Posterior vena cava (tissue), 2 donors: ENCODE measurements at places on chromosomes 4 and X.

DNA sequence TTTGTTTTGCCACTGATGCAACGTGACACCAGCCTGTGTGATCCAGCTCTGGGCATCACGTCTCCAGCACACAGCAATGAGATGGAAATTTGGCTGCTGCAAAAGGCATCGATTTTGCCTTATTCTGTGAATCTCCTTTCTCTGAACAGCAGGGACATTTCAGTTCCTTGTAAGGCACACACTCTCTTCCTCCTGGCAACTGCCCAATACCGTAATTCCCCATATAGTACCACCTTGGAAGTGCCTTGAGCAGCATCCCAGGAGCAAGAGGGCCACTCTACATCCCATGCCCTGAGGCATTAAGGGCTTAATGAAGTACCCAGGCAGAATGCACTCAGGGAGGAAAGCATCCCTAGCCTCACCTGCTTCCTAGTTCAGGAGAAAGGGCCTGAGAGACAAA, 10.5 kb upstream of the MAMLD1 start:
- DNase-seq = peak; percentile 1

GRCh38 chr4:143099693-143100092, 85.0 kb upstream of the USP38 start:
- no peak for DNase-seq

DNA sequence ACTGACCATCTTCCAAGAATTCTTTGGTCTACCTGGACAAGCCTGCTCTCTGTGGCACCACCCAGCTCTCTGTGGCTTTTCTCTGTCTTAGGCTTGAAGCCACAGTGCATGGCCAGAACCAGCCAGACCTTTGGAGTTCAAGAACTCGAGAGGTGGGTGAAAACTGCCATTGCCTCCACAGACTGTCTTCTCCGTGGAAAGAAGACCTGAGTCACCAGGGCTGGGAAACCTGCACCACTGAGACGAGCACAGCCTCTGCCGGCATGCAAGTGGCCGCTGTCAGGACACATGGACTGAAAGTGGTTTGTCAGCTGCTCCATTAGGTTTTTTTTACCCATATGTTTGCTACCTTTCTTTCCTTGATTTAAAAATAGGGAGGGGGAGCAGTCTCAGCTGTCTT, 74.5 kb downstream of the MGST2 start:
- no peak for DNase-seq

GRCh38 chrX:40434443-40434842, 146.3 kb upstream of the ATP6AP2 start:
- no peak for DNase-seq

DNA sequence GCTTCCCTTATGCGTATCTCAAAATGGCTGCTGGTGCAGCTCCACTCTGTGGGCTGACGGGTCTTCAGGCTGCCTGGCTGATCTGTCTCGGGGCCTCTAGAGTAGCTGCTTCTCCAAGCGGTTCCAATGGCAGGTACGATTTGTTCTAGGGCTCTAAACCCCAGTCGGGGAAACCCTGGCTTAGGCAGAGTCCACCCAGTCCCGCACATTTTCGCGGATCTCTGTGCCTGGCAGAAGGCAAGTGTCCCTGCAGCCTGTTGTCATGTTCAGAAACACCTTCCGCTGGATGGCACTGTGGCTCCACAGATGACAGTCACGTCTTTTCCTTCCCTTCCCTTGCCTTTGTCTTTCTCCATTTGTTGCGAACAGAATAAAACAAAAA, 54.4 kb downstream of the NBDY start:
- DNase-seq = peak; percentile 96

DNA sequence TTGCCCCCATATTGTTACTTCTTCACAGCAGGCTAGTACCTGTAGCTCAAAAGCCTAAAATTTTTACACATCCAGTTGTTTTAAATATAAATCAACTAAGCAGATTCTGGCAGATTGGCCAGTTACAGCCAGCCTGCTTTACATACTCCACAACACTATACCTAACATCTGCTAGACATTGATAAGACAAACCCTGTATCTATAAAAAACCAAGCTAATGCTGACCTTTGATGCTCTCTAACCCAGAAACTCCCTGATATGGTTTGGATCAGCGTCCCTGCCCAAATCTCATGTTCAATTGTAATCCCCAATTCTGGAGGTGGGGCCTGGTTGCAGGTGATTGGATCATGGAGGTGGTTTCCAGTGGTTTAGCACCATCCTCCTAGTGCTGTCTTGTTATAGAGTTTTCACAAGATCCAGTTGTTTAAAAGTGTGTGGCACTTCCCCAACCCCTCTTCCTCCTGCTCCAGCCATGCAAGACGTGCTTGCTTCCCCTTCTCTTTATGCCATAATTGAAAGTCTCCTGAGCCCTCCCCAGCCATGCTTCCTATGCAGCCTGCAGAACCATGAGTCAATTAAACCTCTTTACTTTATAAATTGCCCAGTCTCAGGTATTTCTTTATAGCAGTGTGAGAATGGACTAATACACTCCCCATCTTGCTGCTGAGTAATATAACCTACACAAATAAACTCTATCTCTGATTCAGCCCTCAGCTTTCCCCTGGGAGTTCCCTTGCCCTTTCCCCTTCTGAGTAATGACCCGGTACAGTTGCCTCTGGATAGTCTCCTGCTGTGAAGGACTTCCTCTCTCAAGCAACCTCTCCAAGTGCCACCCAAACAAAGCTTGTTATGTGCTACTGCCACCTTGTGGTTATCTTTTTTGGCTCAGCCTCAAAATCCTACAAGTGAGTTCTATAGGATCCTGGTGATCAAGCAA, 39.6 kb downstream of the ZCCHC13 start:
- no peak for DNase-seq

DNA sequence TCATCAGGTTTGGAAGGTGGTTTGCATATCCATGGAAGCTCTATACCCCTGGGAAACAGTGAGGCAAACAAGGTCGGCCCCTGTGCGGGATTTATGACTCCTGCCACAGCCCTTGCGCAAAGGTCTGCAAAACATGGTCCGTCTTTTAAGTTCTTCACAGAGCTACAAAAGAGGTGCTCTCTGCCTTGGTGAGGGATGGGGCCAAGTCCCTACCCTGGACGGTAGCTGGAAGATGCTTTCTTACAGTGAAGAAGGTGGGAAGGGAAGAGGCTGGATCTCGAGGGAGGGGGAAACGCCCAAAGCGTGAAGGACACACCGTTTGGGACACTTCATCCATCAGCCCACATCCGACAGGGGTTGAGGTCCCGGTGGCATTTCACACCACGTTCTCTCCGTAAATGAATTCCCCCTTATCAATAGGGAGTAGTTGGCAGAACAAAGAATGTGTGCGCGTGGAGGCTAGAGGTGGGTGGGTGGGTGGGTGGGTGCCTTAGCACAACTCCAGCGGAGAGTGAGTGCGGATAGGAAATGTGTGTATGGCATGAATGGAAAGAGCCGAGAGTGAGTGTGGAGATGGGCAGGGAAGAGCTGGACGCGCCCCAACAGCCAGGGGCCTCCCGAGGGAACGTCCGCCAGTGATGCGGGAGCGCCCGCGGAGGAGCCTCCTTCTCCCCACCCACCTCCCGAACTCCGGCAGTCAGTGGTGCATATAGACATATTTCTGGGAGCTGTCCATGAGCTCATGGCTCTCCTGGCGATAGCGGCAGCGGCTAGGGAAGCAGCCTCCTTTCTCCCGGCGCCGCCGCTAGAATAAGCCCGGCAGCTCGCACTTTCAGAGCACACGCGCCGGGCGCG, 68.3 kb downstream of the LARP7 start:
- no peak for DNase-seq

- DNase-seq = no peak
Observed at GRCh38 chr4:96986816-96987215, 1146.9 kb downstream of the PDHA2 start.

DNA sequence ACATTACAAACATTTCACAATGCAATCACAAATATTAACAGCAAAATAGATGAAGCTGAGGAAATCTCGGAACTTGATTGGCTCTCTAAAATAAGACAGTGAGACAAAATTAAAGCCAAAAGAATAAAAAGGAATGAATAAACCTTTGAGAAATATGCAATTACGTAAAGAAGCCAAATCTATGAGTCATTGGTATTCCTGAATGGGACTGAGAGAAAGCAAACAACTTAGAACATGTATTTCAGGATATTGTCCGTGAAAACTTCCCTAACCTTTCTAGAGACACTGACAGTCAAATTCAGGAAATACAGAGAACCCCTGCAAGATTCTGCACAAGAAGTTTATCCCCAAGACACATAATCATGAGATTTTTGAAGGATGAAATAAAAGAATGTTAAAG, 48.4 kb upstream of the SPANXN2 start:
- DNase-seq = no peak

- DNase-seq = no peak
Observed at GRCh38 chr4:147899512-147899911, 167.6 kb downstream of the ARHGAP10 start.

- DNase-seq = no peak
Observed at GRCh38 chr4:46975812-46976553, 17.4 kb downstream of the GABRA4 start.

DNA sequence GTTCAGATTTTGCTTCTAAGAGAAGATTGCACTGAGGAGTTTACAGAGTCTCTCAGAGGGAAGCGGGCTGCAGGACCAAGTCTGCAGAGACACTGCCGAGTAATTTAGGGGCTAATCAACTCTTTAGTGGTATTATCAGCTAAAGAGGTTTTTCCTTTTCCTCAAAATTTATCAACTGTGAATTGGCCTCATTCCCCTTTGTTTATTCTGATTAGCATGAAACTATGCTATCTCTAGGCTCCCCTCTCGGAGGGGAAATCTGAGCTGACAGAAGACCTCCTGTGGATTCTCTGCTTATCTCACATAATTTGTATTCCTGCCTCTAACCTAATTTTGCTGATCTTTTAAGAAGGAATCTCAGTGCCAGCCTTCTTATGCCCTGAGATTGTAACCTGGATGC, 201.0 kb downstream of the DCTD start:
- DNase-seq = no peak

DNA sequence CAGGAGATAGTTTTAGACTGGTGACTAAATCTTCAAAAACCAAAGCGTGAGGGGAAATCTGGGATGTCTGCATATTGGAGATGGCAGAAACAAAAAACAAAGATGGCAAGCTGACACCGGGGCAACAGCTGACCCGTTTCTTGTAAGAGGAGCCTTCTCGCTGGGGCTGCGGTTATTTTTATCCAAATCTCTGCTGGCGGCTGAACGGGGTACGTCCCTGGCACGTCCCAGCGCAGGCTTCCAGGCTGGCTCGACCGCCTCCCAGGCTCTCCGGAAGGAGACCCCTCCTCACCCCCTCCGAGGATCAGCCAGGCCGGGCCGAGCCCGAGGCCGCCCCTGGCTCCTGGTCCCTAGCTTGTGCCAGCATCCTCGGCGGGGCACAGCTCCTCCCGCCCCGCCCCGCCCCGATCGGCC, 403 bp downstream of the SGCB start:
- peak; percentile 80 for DNase-seq

DNA sequence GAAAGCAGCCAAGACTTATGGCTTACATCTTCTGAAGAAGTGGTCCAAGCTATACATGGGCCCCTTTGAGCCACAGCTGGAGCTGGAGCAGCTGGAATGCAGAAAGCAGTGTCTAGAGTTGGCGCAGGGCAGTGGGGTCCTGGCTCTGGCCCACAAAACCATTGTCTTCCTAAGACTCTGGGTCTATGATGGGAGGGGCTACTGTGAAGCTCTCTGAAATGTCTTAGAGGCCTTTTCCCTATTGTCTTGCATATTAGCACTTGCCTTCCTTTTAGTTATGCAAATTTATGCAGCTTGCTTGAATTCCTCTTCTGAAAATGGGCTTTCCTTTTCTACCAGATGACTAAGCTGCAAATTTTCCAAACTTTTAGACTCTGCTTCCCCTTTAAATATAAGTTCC, 15.3 kb downstream of the NPY1R start:
- DNase-seq = no peak

GRCh38 chr4:176800891-176801534, 8.3 kb upstream of the VEGFC start:
- no peak for DNase-seq

DNA sequence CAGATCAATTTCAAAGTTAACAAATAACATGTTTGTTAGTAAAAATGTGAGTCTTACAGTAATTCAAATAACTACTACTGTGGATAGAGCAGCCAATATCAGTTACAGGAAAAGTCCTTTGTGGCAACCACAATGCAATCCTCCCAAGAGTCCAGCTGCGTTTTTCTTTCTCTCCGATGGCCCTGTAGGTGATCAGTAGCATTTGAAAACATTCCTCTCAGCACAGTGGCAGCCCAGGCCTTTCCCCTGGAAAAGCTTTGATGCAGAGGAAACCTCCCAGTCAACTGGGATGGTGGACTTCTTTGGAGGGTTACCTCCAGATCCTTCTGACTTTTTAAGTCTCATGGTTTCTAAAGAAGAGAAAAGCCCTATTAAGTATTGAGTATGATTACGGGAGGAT, 18.0 kb upstream of the PDZD4 start:
- DNase-seq = no peak
